ENCODE measurements at places on chromosomes 13 and 19.

- DNase-seq: no peak
These were observed 3.8 kb downstream of the COMMD6 start for GRCh38 chr13:75533861-75534260.

- no peak for DNase-seq
These were observed 6.6 kb downstream of the EFNB2 start for GRCh38 chr13:106528718-106529414.

DNA sequence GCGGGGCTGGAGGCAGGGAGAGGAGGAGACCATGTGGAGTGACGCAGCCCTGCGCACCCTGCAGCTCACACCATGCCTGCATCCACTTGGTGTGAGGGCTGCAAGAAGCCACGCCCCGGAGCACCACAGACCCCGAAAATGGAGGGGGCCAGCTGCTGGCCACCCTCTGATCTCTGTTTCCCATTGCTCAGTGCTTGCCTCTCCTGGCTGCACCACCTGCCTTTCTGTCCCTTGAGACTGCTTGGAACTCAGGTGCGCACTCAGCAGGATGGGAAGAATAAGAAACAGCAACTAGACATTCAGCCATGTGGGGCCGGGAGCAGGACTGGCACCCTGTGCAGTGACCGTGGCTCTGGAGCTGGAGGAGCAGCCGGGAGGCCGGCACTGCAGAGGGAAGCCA, 64.0 kb downstream of the ANKRD10 start:
- DNase-seq: no peak

- DNase-seq: no peak
These were observed 173.5 kb downstream of the TSHZ3 start for GRCh38 chr19:31175564-31176348.

- no peak for DNase-seq
These were observed 796.7 kb downstream of the UQCRFS1 start for GRCh38 chr19:28416245-28416644.

- no peak for DNase-seq
These were observed 10.1 kb downstream of the ANKRD10 start for GRCh38 chr13:110904748-110905147.

DNA sequence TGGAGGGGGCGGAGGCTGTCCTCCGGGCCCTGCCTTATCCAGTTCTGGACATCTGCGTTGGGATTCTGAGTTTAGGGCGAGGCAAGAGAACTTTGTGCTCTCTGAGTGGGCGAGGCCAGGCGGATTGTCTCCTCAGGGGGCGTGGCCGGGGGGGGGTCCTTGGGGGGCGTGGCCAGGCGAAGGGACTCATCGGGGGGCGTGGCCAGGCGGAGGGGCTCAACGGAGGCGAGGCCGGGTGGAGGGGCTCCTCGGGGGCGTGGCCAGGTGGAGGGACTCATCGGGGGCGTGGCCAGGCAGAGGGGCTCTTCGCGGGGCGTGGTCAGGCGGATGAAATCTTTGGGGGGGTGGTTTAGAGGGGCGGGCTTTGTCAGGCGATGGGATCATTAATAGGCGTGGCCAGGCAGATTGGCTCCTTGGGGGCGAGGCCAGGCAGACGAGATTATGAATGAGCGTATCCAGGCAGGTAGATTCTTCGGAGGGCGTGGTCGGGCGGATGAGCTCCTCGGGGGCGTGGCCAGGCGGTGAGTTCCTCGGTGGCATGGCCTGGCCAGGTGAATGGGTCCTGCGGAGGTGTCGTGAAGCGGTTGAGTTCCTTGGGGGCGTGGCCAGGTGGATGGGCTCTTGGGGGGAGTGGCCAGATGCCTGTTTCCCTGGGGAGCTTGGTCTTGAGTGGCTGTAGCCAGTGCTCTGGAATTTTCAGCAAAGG, 10.3 kb upstream of the CACNG7 start:
- no peak for DNase-seq

DNA sequence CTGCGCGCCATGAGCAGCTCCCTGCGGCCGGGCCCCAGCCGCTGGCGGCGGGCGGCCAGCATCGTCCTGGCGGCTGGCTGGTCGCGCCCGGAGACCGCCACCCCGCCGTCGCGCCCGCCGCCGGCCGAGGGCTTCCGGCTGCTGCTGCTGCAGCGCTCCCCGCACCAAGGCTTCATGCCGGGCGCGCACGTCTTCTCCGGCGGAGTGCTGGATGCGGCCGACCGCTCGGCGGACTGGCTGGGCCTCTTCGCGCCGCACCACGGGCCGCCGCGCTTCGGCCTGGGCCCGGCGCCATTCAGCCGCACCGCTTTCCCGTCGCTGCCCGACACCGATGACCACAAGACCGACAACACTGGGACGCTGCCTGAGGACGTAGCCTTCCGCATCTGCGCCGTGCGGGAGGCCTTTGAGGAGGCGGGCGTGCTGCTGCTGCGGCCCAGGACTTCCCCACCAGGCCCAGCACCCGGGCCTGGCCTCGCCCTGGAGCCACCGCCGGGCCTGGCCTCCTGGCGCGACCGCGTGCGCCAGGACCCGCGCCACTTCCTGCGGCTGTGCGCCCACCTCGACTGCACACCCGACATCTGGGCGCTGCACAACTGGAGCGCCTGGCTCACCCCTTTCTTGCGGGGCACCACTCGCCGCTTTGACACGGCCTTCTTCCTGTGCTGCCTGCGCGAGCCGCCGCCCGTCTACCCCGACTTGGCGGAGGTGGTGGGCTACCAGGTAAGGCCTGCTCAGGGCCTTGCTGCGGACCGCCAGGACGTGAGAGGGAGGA, 518 bp downstream of the NUDT19 start:
- no peak for DNase-seq

DNA sequence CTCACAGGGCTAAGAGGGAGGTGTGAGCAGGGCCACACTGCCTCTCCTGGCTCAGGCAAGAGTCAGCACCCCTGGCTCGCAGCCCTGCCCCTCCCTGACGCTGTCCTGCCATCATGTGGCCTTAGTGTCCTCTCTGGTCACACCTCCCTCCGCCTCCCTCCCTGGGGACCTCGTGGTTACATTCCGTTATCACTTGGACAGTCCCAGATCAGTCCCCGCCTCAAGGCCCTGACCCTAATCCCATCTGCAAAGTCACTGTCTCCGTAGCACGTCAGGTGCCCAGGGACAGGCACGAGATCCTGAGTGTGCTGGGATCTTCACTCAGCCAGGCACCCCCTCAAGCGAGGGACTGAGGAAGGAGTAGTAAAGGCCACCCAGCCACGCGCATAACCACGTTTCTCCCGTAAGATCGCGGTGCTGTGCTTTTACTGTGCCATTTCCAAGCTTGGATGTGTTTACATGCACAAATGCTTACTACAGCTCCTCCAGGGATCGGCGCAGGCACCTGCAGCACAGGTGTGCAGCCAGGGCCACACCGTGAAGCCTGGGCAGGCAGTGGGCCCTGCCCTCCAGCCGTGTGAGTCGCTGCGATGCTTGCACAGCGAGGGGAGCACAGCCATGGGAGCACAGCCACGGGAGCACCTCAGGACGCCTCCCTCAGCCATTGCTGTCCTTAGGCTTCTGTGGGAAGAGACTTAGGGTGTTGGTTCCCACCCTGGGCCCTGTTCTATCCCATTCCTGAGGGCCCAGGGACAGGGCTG, 10.7 kb upstream of the TMEM255B start:
- DNase-seq: no peak

GRCh38 chr19:14689598-14690503, at the start of gene ZNF333:
Gene ZNF333, plus strand, starts transcription at chr19:14690048. Its CDS starts 3,444 bp downstream, at chr19:14693492.
- peak; percentile 98 for DNase-seq

DNA sequence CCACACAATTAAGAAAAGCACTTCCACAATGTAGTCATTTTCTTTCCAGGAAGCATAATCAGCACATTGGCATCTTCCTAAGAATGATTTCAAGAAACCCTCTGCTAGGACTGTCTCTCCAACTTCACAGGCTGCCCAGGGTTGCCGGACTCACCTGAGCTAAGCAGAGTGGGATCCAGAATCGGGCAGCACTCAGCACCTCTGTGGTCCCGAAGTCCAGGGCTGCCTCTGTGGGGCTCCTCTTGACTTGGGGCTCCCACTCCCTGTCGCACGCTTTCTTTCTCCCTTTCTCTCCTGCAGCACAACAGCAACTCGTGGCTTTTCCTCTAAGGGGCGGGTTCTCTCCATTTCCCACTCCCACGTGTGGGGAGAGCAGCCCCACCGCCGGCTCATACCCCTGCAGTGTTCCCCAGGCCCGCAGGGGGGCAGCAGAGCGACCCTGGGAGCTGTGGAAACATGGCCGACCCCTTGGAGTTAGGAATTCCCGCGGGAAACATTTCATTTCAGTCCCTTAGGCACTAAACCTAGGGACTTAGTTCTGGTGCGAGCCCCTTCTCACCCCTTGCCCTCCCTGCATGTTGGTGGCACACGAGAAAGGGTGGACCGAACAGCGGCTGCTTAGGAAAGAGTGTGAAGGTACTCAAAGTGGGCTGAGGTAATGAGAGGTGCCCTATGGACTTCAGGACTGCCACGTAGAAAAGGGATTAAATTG, at the start of gene TMEM272:
Gene TMEM272, minus strand, starts transcription at position 316 of the 712 bp plus-strand sequence. CDS start 6,647 bp downstream, outside the sequence.
- no peak for DNase-seq

- DNase-seq: peak; percentile 10
These were observed 760 bp downstream of the ZNF91 start for GRCh38 chr19:23394511-23394910.

- no peak for DNase-seq
These were observed 6.4 kb downstream of the POLR1D start for GRCh38 chr13:27628081-27628480.

DNA sequence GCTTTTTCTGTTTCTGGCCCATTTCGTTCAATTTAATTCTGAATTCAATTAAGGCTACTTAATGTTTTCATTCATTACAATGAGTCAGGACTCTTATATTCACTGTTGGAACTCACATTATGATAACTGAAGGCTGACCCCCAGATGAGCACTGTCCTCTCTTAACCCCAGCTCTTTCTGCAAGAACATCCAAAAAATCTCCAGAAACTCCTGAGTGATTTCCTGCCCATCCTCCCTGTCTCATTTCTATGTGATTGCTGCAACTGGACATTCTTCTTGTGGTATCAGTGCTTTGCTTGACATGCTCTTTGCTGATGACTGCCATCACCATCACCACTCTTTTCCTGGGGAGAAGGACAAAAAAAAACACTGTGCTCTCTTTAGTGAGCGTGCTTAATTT, 240.3 kb downstream of the SPRY2 start:
- no peak for DNase-seq

GRCh38 chr19:12656899-12657571, 9.5 kb downstream of the MAN2B1 start:
- DNase-seq: no peak

DNA sequence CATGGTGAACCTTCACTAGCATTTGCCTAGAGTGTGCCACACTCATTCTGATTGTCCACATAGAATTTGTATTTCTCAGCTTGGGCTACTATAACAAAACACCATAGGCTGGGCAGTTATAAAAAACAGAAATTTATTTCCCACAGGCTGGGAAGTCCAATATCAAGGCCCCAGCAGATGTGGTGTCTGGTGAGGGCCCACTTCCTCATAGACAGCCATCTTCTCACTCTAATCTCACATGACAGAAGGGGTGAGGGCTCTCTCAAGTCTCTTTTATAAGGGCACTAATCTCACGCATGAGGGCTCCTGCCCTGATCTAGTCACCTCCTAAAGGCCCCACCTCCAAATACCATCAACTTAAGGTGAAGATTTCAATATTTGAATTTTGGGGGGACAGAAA, 53.6 kb downstream of the LRRC63 start:
- no peak for DNase-seq

DNA sequence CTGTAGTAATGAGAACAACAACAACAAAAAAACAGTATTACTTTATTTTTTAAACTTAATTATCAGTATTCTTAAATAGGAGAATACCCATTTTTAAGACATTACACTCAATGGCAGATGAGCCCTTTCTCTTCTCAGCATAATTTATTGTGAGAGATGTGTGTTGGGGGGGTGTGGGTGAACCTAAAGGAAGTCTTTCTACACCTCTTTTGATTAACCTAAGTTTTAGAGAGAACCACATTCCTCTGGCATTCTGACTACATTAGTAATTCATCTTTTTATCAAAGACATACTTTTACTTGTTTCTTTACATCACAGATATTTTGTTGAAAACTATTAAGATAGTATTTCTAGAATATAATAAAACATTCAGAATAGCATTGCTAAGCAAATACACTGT, 890.9 kb downstream of the PCDH9 start:
- no peak for DNase-seq

Measured in stimulated activated CD8-positive, alpha-beta memory T cell treated with anti-CD3 and anti-CD28 coated beads, Interleukin-15, amount 100 ng/mL, for 1 hour (primary cell).